Bronchus fibroblast of lung (primary cell): ENCODE measurements at places on chromosomes 1 and 21. TPM values are rescaled to one million over a fixed set of nuclear protein-coding genes. Genes with fewer than 3 reads are reported as not detected.

The CHAF1B gene
- 9.6 and 12.5 TPM in 2 replicates for total RNA-seq

The PLA2G4A gene
- 1.9 and 2.0 TPM in 2 replicates for total RNA-seq

The TRIM67 gene
- total RNA-seq = not detected in 2 replicates

The DNAH14 gene
- 7.6 and 10.3 TPM in 2 replicates for total RNA-seq

The COL6A1 gene
- 786 and 792 TPM in 2 replicates for total RNA-seq

The GPR3 gene
- 0.45 and 1.0 TPM in 2 replicates for total RNA-seq

The SYNC gene
- total RNA-seq = 10.6 and 15.8 TPM in 2 replicates

The SPRR2F gene
- total RNA-seq = not detected in 2 replicates

The MYOG gene
- under 0.01 TPM in 1 of 2 replicates, not detected in the other for total RNA-seq

The ADCY10 gene
- not detected in 2 replicates for total RNA-seq

The CNR2 gene
- total RNA-seq = not detected in 2 replicates
